Peyer's patch (tissue), 4 donors: ENCODE measurements at places on chromosomes 2 and 18.

GRCh38 chr2:191171708-191172355 lies 21.0 kb upstream of the STAT4 start:
- H3K27me3 ChIP-seq = no peaks in the 10 kb centered on the region
- no peak overlapping the region for H3K4me3 ChIP-seq
- DNase-seq = no peak
- H3K4me1 ChIP-seq = no peaks in the 10 kb centered on the region
- no peak overlapping the region for H3K27ac ChIP-seq
- H3K36me3 ChIP-seq = no peaks in the 10 kb centered on the region

- no peaks in the 10 kb centered on the region for H3K27me3 ChIP-seq
- no peak overlapping the region for H3K4me3 ChIP-seq
- no peak for DNase-seq
- H3K27ac ChIP-seq = no peak overlapping the region
Observed at GRCh38 chr2:173521450-173522192, 166.9 kb downstream of the CDCA7 start.

GRCh38 chr18:52537261-52537660 lies 197.3 kb downstream of the DCC start:
- no peaks in the 10 kb centered on the region for H3K36me3 ChIP-seq
- H3K4me3 ChIP-seq = no peak overlapping the region
- no peaks in the 10 kb centered on the region for H3K4me1 ChIP-seq
- DNase-seq = no peak
- no peak overlapping the region for H3K27ac ChIP-seq

DNA sequence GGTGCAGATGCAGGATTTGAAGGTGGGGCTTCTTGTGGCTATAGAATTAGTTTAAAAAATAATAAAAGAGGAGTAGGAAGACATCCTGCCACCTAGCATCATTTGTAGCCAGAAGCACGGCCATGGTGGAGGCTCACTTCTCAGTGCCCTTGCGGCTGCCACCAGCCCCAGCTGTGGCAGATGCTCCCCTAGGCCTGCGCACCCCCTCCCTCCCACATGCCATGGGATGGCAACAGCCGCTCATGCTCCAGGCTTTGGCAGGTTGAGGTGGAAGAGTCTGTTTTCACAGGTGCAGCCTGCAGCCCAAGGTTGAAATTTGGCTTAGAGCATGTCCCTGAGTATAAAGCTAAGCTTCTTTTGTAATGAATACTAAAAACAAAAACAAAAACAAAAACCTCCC lies 96.4 kb downstream of the GATA6 start:
- H3K4me3 ChIP-seq = no peak overlapping the region
- no peak overlapping the region for H3K27ac ChIP-seq
- H3K27me3 ChIP-seq = no peaks in the 10 kb centered on the region
- no peak for DNase-seq
- H3K36me3 ChIP-seq = no peaks in the 10 kb centered on the region

- H3K27ac ChIP-seq = no peak overlapping the region
- no peaks in the 10 kb centered on the region for H3K4me1 ChIP-seq
- H3K27me3 ChIP-seq = no peaks in the 10 kb centered on the region
- no peaks in the 10 kb centered on the region for H3K36me3 ChIP-seq
Observed at GRCh38 chr2:194455358-194455757, 1201.7 kb upstream of the SLC39A10 start.

GRCh38 chr2:49261781-49262180 lies 107.5 kb upstream of the FSHR start:
- no peak overlapping the region for H3K27ac ChIP-seq
- H3K4me3 ChIP-seq = no peak overlapping the region
- no peak for DNase-seq
- H3K27me3 ChIP-seq = no peaks in the 10 kb centered on the region
- H3K4me1 ChIP-seq = no peaks in the 10 kb centered on the region
- no peaks in the 10 kb centered on the region for H3K36me3 ChIP-seq

GRCh38 chr2:98036349-98037000 lies 40.7 kb upstream of the TMEM131 start:
- H3K4me1 ChIP-seq = peaks cover 5% of the 10 kb centered on the region
- H3K36me3 ChIP-seq = no peaks in the 10 kb centered on the region
- H3K27ac ChIP-seq = no peak overlapping the region

DNA sequence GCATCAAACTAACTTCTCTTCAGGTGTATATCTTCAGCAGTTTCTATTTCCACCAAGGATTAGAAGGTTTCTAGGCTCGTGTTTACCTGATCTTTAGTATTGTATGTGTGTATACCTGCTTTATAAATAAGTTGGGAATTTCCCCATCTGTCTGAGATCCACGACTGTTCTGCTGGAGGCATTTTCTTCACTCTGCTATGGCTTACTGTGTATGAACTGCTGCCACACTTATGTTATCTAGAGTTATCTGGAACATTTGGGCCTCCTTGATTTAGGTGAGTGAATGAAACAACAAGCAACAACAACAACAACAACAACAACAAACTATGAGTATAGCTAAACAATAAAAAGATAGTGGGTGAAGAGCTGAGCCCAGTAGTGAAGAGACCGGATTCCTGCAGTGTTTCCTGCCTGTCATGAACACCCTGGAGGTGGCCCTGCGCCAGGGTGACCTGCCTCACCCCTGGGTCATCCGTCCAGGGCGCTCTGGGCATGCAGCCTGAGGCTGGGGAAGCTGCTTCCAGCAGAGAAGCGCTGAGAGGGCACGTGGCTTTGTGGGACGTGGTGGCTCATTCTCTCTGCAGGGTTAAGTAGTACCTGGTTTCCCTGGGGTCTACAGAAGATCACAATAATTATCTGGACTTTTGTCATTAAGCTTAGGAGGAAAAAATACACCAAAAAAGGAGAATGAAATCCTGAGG lies 56.1 kb upstream of the GATA6 start:
- H3K36me3 ChIP-seq = no peaks in the 10 kb centered on the region
- H3K27ac ChIP-seq = no peak overlapping the region
- no peaks in the 10 kb centered on the region for H3K27me3 ChIP-seq
- no peaks in the 10 kb centered on the region for H3K4me1 ChIP-seq
- no peak overlapping the region for H3K4me3 ChIP-seq

- no peak overlapping the region for H3K4me3 ChIP-seq
- no peak for DNase-seq
- H3K4me1 ChIP-seq = no peaks in the 10 kb centered on the region
- no peaks in the 10 kb centered on the region for H3K36me3 ChIP-seq
- H3K27ac ChIP-seq = no peak overlapping the region
- no peaks in the 10 kb centered on the region for H3K27me3 ChIP-seq
Observed at GRCh38 chr2:39772086-39772811, 6.8 kb downstream of the THUMPD2 start.

DNA sequence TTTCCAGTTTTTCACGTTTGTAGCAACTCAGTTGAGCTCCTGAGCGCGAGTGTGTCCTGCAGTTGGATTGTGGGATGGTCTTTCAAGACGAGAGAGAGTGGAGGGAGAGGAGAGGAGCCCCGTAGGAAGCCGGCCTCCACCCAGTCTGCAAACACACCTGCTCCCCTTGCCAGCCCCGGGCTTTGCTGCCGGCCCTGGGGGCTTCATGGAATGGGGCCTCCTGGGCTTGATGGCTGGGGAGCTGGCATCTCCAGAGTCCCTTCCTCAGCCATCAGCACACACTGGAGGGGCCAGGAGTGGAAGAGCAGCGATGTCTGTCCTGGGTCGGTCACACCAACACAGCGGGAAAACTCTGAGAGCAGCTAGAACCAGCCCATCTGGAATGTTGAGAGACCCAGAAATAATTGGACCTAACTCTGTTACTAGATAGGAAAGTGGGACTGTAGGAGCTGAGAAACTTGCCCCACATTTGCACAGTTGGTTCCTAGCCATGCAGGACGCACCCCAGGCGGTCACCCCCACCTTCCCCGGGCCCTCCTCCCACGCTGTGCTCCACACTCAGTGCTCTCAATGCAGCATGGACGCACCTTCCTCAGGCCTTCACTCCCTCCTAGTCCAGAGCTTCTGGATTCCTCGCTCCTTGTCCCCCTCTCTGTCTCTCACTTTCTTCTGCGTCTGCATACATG lies 69.6 kb downstream of the PTGR3 start:
- no peaks in the 10 kb centered on the region for H3K4me1 ChIP-seq
- H3K27me3 ChIP-seq = no peaks in the 10 kb centered on the region
- DNase-seq = peak; percentile 34
- H3K4me3 ChIP-seq = no peak overlapping the region
- no peak overlapping the region for H3K27ac ChIP-seq

DNA sequence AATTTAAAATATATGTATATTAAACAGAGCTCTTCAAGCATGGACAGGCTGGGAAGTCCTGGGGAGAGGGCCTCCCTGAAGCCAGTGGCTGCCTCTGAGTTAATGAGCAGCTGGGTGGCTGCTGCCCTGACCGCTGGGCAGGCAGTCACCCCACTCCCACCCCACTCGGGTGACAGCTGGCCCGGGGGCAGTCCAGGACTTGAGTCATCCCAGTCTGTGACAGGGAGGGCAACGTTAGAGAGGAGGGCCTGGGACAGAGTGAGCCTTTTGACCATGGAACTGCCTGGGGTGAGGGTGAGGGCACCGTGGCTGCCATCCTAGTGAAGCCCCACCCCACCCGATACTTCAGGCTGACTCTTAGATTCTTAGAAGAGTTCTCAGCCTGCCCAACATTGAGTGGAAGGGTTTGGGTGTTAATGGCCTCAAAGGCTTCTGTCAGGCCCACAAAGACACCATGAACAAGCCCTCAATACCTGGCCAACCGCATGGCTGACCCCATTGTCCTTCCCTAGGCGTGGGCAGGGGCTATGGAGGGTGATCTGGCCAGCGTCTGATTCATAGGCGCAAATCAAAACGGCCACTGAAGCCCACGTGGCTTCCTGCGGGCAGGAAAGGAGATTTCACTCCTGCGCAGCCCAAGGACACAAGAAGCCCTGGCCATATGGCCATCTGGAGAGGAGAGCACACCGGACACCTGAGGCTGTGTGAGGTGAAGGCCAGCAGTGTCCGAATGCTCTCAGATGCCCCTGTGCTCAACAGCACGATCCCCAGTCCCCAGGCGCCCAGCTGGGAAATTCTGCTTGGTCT lies 47.5 kb downstream of the MRPS5 start:
- no peak overlapping the region for H3K4me3 ChIP-seq
- peaks cover 4% of the 10 kb centered on the region for H3K27me3 ChIP-seq
- no peaks in the 10 kb centered on the region for H3K4me1 ChIP-seq
- DNase-seq = no peak
- no peaks in the 10 kb centered on the region for H3K36me3 ChIP-seq

GRCh38 chr2:101518578-101519492 lies 43.9 kb upstream of the RFX8 start:
- no peaks in the 10 kb centered on the region for H3K27me3 ChIP-seq
- H3K4me1 ChIP-seq = no peaks in the 10 kb centered on the region
- DNase-seq = no peak
- no peak overlapping the region for H3K27ac ChIP-seq
- H3K36me3 ChIP-seq = no peaks in the 10 kb centered on the region
- no peak overlapping the region for H3K4me3 ChIP-seq

DNA sequence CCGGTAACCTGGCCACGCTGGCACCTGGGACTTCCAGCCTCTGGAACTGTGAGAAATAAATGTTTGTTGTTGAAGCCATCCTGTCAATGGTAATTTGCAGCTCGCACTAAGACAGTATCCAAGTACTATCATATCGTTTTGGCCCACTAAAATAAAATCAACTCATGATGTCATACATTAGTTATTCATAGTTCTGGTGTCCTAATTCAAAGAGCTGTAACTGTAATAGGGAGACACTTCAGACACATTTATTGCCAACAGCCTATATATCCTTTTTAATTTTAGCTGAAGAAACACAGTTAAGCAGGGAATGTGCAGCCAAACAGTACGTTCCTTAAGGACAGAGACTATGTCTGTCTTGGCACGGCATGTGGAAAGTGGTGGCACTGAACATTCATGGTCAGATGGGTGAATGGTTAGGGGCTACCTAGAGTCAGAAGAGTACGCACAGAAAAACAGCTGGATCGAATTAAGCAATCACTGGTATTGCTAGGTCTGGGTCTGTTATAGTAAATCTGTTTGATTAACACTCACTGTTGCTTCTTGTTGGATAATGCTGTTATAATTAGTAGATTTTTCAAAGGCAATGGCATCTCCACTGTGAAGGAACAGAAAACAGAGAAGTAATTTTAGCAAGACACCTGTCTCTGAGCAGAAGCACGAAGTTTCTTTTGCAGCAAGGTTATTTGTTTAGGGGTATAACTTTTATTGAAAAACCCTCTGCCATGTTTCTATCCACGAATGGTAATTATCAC lies 41.3 kb upstream of the CREG2 start:
- DNase-seq = no peak
- H3K27ac ChIP-seq = no peak overlapping the region
- no peaks in the 10 kb centered on the region for H3K27me3 ChIP-seq

- no peak overlapping the region for H3K4me3 ChIP-seq
- H3K27ac ChIP-seq = no peak overlapping the region
- H3K27me3 ChIP-seq = no peaks in the 10 kb centered on the region
- H3K36me3 ChIP-seq = no peaks in the 10 kb centered on the region
Observed at GRCh38 chr2:65354773-65355172, 77.6 kb downstream of the SPRED2 start.
